CD4-positive, alpha-beta T cell treated with Interleukin-17A for 4 hours (primary cell): ENCODE measurements at places on chromosomes 6 and 20.

DNA sequence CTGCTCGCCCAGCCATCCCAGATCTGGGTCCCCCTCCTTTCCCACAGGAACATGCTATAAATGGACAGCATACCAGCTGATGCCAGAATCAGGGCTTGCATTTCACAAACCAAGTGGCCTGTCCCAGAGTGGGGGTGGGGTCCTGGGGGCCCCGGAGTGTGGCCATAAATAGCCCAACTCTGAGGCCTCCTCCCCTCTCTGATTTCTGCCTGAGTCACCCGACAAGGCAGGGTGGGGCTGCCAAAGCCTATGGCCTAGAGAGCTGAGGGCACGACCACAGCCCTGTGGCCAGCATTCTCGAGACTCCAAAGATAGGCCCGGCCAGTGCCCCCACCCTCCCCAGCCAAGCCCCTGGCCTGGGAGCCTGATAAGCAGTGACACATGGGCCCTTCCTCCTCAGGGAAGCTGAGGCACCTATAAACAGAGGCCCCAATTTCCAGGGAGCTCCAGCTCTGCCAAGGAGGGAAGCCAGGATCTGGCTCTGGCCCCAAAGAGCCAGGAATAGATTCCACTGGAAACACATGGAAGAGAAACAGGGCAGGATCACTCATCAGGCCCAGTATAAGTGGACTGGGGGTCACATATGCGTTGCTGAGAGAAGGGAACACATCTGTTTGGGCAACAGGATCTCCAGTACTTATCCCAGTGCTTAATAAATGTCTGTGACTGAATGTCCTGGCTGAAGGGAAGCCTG is 20.3 kb downstream of the SNTA1 start:
- DNase-seq: no peak

DNA sequence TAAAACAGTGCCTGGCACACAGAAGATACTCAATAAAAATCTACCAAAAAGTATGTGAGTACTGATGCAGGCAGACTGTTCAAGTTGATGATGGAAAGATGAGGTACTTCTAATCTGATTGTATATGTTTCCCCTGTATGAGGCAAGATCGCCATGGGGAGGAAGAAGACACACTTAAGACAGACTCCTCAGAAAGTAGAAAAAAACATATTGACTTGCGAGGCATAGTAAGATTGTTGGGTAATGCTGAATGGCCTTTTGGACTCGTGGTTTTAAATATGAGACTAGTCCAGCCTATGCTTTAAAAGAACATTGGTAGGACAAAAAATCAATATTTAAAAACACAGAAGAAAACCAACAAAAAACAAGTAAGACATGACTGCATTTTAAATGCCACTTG is 72.6 kb downstream of the SHPRH start:
- DNase-seq: no peak

GRCh38 chr6:45961125-45961524 is 54.5 kb downstream of the CLIC5 start:
- DNase-seq: no peak

GRCh38 chr6:56145616-56146015 is 101.8 kb downstream of the COL21A1 start:
- DNase-seq: no peak

DNA sequence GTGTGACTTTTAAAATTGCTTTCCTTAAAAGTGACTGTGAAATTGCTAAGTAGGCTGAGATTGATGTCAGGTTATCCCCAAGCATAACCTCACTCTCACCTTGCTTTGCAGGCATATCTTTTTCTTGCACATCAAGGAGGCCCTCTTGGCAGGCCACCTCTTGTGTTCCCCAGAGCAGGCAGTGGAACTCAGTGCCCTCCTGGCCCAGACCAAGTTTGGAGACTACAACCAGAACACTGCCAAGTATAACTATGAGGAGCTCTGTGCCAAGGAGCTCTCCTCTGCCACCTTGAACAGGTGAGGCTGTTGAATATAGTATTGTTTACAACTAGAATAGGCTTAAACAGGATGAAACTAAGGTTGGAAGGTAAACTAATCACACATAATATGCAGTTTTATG is 12.6 kb downstream of the MYLIP start:
- DNase-seq: no peak

DNA sequence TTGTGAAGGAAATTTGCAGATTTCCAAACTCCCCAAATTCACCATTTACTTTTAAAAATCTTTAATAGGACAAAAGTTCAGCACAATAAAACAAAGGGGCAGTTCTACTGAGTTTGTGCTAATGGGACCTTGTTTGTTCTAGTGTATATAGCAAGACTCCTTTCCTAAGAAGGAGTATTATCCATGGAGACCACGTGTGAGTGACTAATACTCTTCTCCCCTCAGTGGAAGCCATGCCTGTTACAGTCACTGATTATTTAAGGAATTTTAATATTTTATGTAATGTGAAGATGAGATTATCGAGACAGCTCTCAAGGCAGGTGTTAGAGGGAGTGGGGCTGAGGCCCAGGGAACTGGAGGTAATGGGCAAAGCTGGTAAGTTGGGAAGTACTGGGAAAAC is 16.4 kb upstream of the QKI start:
- DNase-seq: no peak

DNA sequence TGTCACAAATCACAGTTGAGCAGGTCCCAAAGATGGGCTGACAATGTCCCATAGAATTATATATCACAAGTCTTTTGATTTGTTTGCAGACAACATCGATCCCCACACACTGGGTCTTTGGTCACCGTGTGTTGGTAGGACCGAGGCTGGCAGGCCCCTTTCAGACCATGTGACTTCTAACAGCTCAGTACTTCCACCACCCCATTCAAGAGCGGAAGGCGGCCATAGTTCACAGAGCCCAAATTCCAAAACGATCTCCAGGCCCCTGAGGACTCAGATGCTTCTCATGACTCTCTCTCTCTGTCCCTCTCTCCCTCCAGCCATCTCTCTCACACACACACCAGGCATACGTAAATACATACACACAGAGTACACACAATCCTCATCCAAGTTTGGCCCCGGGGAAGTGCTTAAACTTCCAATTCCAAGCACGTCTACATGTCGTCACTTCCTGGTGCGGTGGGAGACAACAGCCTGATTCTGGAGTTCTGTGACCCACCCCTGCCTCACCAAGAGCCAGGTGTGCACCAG is 155.9 kb upstream of the INSM1 start:
- DNase-seq: no peak

DNA sequence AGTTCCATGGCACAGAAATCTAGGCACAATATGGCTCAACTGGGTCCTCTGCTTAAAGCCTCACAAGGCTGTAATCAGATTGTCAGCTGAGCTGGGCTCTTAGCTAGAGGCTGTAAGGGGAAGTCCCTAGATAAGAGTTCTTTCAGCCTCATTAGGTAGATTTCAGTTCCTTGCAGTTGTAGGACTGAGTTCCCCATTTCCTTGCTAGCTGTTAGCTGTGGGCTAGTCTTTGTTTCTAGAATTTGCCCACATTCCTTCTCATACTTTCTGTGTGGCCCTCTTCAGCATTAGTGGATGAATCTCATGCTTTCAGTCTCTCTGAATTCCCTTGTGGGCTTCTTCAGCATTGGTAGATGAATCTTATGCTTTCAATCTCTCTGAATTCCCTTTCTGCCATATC is 71.0 kb upstream of the MRAP2 start:
- DNase-seq: no peak

GRCh38 chr6:14240411-14241166 is 123.0 kb downstream of the CD83 start:
- no peak for DNase-seq

DNA sequence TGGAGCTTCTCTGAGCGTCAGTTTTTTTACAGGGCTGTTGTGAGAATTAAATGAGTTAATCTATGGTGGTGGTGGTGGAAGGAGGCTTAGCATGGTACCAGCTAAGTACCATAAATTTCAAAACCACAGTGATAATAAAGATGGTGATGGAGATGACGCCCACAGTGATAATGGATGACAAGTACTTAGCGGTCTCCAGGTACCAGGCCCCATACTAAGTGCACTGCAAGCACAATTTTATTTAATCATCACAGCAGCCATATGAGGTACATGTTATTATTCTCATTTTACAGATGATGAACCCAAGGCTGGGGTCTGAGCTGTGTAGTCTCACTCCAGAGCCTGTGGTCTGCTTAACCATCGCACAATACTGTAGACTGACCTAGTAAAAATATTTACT is 75.1 kb downstream of the PAX1 start:
- DNase-seq: no peak

DNA sequence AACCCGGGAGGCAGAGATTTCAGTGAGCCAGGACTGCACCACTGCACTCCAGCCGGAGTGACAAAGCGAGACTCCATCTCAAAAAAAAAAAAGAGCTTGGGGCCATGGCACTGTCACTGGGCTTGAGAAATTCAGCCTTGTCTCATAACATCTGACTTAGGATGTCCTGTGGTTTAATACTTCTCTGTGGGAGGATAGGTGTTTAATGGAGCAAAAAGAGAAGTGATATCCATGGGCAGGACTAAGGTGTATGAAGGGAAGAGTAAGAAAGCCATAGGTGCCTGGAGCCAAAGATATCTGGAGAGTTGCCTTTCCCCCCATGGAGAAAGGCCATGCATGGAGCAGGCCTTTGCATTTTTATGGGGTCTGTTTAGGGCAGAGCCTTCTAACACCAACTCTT is 11.2 kb downstream of the BMP6 start:
- DNase-seq: no peak

- DNase-seq: no peak
These were observed 599.1 kb downstream of the MEI4 start for GRCh38 chr6:78251931-78252330.

GRCh38 chr20:36628076-36628475 is 17.9 kb downstream of the SLA2 start:
- no peak for DNase-seq

GRCh38 chr6:53916804-53917463 is 122.1 kb downstream of the LRRC1 start:
- no peak for DNase-seq

- peak; percentile 15 for DNase-seq
These were observed 219.8 kb downstream of the HIVEP2 start for GRCh38 chr6:142725024-142725770.

DNA sequence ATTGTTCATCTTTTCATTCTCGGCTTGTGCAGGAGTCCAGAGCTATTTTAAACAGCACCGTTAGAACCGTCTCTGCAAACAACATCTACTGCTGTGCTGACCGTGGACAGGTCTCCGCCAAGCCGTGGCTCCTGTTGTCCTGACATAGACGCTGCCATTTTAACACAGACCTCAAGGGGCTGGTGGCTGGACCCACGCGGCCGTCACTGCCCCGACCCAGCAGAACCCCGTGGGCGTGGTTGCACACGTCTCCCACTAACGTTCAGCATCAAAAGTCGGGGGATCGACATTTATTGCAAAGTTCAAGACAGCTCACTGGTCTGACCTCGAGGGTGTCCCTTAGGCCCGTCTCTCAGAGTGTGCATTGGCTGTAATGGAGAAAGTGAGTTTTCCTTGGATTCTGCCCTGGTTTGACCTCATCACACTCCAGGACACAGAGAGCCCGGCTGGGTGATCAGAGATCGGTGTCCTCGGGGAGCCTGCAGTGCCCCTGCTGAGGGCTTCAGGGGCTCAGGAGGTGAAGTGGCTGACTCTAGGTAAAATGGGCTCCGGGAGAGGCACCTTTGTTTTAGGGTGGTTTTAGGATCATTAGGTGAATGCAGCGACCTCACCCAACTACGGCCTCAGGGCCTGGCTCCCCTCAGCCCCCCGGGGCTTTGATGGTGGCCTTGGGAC is 363.2 kb downstream of the THBS2 start:
- DNase-seq: no peak

- DNase-seq: no peak
These were observed 92.3 kb downstream of the SHLD1 start for GRCh38 chr20:5842465-5842864.

DNA sequence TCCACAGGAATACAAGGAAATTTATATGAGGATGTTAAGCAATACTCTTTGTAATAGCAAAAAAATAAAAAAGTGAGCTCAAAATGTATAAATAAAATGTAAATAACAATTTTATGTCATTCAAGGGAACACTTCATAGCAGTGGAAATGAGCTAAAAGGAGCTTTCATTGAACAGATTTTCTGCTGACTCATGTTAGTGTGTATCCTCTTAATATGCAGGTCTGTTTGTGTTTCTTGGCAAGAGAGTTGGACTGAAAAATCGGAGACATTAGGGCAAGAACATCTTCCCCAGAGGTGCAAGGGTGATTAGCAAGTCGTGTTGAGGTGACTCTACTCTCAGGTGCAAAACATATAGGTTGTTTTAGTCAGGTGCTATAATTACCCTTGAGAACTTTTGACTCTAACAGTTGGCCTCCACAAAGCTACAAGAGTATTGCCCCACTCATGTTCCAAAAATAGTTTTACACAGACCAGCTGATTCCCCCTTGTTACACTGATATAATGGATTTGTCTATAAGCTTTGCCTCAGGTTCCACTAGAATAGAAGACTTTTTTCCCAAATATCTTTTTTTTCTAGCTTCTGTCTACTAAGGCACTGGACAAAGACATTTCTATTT is 702.9 kb downstream of the TENT5A start:
- DNase-seq: no peak

GRCh38 chr6:42393339-42393738 is 58.4 kb downstream of the TRERF1 start:
- DNase-seq: no peak

DNA sequence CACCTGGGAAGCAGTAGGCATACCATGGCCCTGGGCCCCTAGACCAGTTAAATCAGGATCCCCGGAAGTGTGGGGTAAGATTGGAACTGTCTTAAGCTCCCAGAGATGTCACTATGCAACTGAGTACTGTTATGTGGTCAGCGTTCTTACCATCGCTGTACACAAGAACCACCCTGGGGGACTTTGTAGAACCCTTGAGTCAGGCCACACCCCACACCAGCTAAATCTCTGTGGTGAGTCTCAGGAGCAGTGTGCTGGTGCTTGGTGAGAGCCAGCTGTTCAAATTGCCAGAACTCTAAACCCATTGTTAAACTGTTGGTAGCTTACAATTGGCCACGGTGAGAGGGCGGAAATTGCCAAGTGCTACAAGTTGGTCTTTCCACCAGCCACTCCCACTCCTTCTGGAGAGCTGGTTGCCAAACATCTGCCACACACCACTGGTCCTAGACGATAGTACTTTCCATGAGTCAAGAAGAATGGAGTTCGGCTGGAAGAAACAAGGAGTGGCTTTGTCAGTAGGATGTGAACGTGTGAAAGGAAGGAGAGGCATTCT is 80.5 kb upstream of the SYNDIG1 start:
- DNase-seq: no peak

- DNase-seq: no peak
These were observed 16.9 kb upstream of the SNAI1 start for GRCh38 chr20:49965781-49966305.
